Kidney capillary endothelial cell (primary cell): ENCODE measurements at places on chromosomes 1 and 21.

DNA sequence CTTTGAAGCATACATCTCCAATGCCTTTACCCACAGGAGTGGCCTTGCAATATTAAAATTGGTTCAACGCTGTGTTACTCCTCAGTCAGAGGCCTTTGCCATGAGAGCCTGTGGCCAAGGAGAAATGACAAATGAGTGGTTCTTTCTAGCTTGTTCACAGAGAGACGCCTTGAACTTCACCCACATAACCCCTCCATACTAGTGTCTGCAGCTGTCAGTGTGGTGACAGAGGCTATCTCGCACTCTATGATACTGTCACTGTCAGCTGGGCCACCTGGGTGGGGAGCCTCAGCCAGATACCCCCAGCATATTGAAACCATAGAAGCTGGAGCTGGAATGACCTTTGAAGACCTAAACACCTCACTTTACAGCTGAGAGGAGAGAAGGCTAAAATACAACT lies 57.4 kb upstream of the LBR start:
- DNase-seq = no peak

GRCh38 chr1:45815667-45816458 lies 12.5 kb downstream of the MAST2 start:
- peak; percentile 79 for DNase-seq

GRCh38 chr1:173347282-173347818 lies 129.8 kb upstream of the PRDX6 start:
- DNase-seq = no peak

GRCh38 chr1:171422511-171422910 lies 62.8 kb upstream of the PRRC2C start:
- no peak for DNase-seq

- peak; percentile 63 for DNase-seq
These were observed 13.9 kb upstream of the CAMK1G start for GRCh38 chr1:209569455-209570207.

DNA sequence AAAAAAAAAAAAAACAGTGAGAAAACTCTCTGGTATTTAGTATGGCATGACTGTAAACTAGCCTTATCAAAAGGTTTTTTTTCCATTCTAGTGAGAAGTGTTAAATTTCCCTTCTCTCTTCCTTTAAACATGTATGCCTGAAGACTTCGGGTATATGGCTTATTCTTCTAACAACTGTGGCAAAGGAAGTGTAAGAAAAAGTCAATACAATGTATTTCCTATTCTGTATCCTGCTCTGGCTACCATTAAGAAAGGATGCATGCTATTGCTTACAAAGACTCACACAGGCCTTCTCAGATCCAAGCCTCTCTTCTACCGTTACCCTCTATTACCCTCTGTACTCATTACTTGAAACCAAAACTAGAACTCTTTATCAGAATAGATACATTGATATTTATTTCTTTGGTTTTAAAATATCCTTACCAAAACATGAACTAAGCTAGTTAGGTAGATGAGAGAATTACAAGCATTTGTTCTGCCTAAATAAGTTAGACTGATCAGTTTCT lies 8.4 kb downstream of the CEPT1 start:
- DNase-seq = peak; percentile 27

- no peak for DNase-seq
These were observed 14.9 kb downstream of the UTP11 start for GRCh38 chr1:38027201-38028104.

DNA sequence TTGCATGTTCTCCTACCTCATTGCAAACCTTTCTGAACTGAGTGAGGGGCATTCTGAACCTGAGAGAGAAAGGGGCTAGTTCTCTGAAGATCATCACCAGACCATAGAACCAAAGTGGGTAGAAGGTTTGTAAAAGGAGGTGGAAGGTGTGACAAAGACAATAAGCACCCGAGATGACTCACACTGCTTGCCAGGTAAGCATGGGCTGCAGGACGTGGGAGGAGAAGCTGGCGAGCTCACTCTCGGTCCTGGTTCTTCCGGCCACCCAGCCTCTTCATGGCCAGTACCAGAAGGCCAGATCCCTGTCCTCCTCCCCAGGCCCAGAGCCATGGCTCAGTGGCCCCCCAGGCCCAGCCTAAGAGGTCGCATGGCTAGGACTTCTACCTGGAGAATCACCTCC lies 128.3 kb downstream of the TMEM53 start:
- DNase-seq = no peak

- DNase-seq = no peak
These were observed 875 bp upstream of the FAM3B start for GRCh38 chr21:41315726-41316125.

- no peak for DNase-seq
These were observed 9.9 kb upstream of the LRRC39 start for GRCh38 chr1:100187912-100188311.

- DNase-seq = no peak
These were observed 50.5 kb downstream of the SIPA1L2 start for GRCh38 chr1:232579466-232579865.

DNA sequence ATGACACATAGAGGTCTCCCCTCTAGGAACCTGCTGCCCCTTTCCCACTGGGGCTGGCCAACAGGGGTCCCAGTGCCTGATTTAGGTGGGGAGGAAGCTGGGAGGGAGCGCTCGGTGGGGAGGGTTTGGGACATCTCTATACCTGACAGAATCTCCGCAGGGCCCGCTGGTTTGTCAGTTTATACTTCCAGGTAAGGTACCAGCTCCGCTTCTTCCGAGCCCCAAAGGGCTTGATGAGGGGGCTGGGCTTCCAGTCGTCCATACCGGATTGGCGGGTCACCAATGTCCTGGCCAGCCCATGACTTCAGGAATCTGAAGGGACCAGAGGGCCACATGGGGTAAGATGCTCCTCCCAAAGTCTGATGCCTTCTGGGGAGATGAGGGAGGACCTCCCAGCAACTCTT lies 672 bp downstream of the POMGNT1 start:
- no peak for DNase-seq

DNA sequence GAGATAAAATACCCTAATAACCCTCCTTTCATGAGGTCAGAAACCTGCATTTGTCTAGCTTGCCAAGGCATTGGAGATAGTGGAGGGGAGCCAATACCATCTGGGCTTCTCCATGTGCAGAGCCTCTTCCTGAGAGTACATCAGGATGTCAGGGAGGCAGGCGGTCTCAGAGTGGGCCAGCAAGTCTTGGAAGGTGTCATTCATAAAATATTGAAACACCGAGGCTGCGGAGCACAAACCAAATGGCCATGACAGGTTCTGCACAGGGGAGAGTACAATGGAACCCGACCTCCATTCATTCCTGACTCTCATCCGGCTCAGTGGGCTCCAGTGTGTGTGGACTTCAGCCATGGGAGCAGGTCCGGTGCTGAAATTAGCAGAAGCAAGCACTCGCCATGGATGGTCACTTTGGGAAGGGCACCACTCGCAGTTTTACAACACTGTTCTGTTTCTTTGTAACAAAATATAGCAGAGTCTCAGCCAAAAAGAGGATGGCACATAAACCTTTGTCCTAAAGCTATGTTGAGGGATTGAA lies 446.6 kb downstream of the SIPA1L2 start:
- no peak for DNase-seq

DNA sequence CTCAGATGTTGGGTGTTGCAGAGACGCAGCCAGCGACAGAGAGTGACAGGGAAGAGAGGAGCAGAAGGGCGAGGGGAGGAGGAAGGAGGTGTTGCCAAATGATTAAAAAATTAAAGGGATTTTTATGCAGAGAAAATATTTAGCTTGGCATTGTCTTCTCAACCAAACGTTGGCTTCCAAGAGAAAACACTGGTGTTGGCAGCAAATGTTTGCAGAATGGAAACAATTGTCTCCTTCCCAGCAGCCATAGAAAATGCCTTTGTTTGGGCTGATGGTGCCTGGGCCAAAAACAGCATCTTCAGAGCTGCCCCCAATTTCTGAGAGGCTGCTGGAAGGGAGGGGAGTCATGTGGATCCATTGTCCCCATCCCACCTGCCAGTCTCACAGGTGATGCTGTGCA lies 29.7 kb upstream of the GRIK3 start:
- no peak for DNase-seq

- no peak for DNase-seq
These were observed 655.4 kb upstream of the B3GALT2 start for GRCh38 chr1:193841857-193842256.

DNA sequence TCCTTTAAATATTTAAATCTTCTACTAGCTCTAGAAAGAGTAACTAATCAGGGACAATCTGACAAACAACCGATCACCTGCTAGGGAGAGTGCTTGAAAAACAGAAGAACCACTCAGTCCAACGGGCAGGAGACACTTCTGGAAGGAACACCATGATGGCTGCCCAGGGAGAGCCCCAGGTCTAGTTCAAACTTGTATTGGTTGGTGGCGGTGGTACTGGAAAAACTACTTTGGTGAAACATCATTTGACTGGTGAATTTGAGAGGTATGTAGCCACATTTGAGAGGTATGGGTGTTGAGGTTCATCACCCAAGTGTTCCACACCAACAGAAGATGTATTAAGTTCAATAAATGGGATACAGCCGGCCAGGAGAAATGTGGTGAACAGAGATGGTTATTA lies 4.8 kb upstream of the WDR47 start:
- DNase-seq = no peak

- peak; percentile 68 for DNase-seq
These were observed 51.4 kb upstream of the GJA8 start for GRCh38 chr1:147851149-147851548.

DNA sequence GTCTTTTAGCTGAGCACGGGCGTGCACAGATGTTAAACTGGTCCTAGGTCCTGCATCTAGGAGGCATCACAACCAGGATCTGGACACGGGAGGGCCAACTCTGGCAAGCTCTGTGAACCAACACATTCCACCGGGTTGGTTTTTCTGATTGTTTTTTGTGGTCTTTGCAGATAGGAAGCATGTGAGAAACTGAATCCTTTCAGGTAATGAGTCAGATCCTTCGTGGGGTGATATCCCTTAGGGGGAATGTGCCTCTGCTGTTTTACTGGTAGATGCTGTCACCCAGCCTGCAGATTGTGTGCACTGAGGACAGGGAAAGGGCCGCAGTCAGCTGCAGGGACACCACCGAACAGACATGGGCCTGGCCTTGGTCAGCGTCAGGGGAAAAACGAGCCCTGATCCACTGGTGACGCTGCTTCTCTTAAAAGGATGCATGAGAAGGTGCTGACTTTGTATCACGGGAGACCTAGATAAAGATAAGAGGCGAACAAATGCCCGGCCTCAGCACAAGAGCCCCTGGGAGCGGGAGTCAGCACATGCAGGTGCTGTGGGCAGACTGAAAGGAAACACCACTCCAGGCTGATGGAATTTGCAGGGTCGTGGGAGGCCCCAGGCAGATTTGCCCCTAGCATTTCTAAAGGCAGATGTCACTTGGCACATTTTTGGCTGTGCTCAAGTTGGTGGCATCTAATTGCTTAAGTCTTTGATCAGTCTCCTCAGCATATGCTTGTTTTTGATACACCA lies 51.1 kb downstream of the DOP1B start:
- DNase-seq = no peak
